Naive thymus-derived CD8-positive, alpha-beta T cell (primary cell): ENCODE measurements at places on chromosomes 16 and 17.
A peak's percentile ranks its signal among the peaks of the same experiment; 100 is the strongest.

GRCh38 chr17:15145621-15146020, 119.5 kb downstream of the PMP22 start:
- no peak for DNase-seq

DNA sequence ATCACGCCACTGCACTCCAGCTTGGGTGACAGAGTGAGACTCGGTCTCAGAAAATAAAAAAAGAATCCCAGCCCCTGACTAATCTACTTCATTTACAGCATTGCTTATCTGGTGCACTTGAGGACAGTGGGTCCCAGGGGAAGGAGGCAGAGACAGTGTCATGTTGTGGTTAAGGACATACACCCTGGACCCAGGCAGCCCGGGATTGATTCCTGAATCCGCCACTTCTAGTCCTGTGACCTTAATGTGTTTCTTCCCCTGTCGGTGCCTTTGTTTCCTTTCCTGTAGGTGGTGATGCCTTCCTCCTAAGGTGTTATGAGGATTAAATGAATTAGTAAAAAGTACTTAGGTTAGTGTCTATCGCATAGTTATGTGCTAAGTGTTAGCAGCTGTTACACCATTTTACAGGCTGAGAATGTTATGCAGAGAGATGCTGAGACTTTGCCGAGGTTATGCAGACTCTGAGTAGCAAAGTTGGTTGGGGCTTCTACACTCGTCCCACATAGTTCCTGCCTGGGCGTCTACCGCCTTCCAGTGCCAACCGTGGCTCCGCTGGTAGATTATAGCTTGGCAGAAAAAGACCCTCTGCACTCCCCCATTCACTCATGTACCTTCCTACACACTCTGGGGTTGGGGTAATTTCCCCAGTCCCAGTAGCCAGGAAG, 74.8 kb downstream of the RAB11FIP4 start:
- DNase-seq, result no peak

GRCh38 chr16:84036982-84037425, 5.6 kb downstream of the SLC38A8 start:
- DNase-seq, result no peak

- DNase-seq, result no peak
Observed at GRCh38 chr17:18944646-18945045, 7.3 kb upstream of the SLC5A10 start.

DNA sequence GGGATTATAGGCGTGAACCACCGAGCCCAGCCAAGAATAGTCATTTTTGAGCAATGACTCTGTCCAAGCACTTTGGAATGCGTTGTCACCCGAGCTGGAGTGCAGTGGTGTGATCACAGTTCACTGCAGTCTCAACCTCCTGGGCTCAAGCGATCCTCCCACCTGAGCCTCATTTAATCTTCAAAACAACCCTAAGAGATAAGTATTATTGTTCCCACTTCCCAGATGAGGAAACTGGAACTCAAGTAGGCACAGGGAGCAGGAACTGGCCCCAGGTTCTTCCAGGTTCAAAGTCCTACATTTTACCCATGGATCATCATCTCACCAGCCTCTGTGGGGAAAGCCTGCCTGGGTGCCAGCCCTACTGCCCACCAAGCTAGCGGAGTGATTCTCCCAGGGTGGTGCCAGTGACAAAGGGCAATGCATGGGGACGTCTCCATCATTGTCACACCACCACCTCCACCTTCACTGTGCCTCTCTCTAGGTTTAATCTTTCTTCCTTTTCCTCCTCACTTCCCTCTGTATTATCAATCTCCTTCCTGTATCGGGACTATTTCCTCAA, 11.3 kb upstream of the RNF157 start:
- DNase-seq, result no peak

GRCh38 chr17:18300725-18301480, 13.9 kb downstream of the TOP3A start:
- no peak for DNase-seq

- DNase-seq, result no peak
Observed at GRCh38 chr17:40306395-40306794, 2.6 kb upstream of the RARA start.

DNA sequence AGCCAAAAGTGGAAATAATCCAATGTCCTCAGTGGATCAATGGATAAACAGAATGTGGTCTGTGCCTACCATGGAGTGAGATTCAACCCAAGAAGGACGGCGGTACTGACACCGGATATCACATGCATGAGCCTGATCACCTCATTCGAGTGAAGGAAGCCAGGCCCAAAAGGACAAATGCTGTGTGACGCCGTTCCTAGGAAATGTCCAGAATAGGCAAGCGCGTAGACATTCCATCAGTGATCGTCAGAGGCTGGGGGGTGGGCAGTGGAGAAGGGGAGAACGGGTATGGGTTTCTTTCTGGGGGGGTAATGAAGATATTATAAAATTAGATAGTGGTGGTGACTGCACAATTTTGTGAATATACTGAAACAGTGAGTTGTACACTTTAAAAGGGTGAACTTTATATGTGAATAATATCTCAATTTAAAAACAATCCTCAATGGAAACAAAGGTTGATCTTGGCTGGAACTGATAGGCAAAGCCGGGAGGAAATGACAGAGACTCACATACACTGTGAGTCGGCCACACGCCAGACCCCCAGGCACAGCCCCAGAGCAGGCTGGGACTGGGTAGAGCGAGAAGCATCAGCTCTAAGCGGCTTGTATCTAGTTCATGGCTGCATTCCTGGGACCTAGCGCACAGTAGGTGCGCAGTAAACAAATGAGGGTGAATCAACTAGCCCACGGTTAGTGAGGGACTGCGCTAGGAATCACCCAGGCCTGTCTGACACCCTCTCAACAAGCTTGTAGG, 3.5 kb downstream of the DBNDD1 start:
- no peak for DNase-seq

DNA sequence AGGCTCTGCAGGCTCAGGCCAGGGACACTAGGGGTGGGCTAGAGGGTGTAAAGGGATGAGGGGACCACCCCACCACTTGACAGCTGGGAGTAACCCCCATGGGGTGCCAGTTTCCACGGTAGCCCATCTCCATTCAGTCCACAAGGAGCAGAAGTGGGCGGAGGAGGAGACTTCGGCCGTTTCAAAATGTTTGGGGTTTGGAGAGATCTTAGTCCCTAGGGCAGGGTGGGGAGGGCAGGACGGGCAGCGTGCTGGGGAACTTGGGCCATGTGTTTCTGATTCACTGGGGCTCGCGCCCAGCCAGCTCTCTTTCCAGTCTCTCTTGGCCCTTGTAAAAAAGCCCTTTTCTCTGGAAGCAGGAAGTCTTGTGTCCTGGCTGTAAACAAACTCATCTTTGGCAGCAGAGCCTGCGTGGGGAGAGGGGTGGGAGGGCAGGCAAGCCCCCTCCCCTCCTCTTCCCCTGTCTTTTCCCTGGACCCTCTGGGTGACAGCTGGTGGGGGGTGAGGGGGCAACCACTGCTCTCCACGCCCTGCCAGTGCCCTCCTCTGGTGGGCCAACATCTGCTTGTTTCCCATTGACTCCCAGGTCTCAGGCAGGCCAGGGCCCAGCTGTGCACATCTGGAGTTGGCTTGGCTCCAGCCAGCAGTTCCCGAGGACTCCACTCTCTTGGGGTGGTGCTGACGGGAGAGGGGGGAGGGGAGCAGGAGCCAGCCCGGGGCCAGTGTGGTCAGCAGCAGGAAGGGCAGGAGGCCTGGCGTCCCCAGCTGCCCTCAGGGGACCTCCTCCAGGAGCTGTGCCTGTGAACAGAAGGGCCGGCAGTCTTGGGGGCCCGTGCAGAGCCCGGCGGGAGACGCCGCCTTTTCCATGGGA, 8.1 kb downstream of the CYGB start:
- DNase-seq, result no peak

DNA sequence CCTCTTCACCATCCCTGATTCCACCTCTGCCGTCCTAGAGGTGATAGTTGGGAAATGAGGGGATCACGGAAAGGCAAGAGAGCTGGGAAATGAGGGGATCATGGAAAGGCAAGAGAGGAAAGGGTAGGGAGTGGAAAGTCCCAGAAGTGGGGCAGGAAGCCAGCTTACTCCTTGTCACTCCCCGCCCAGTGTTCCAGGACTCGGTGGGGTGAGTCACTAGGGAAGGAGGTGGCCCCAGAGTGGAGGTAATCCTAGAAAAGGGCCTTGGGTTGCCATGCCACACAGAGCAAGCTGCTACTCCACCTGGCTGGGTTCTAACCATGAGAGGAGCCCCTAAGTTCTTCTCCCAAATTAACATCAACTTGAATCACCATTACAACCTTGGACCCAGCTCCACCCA, 14.8 kb downstream of the ALOXE3 start:
- DNase-seq, result no peak

DNA sequence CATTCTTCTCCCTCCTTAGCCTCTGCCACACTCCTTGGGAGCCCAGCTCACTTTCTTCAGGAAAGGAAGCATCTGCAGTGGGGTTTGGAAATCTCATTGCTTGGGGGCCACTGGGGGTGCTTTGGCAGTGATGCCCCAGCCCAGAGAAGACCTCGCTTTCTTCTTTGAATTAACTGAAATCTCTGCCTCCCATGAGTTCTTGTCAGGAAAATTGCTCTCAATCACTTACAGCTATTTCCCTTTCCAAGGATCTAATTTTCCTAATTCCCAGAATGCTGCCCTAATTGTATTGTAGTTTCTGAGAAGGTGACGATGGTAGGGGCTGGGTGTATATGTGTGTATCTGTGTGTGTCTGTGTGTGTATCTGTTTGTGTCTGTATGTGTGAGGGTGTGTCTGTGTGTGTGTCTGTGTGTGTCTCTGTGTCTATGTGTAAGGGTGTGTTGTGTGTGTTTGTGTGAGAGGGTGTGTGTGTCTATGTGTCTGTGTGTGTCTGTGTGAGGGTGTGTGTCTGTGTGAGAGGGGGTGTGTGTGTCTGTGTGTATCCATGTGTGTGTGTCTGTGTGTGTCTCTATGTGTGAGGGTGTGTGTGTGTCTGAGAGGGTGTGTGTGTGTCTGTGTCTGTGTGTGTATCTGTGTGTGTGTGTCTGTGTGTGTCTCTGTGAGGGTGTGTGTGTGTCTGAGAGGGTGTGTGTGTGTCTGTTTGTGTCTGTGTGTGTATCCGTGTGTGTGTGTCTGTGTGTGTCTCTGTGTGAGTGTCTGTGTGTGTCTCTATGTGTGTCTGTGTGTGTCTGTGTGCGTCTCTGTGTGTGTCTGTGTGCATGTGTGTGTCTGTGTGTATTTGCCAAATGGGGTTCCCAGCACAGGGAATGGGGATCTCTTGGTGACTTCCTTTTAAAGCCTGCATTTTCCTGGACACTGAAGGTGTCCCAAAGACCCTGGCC, 83.5 kb upstream of the DNAJA2 start:
- no peak for DNase-seq

- peak; percentile 64 for DNase-seq
Observed at GRCh38 chr17:50213026-50214022, 11.9 kb upstream of the COL1A1 start.

DNA sequence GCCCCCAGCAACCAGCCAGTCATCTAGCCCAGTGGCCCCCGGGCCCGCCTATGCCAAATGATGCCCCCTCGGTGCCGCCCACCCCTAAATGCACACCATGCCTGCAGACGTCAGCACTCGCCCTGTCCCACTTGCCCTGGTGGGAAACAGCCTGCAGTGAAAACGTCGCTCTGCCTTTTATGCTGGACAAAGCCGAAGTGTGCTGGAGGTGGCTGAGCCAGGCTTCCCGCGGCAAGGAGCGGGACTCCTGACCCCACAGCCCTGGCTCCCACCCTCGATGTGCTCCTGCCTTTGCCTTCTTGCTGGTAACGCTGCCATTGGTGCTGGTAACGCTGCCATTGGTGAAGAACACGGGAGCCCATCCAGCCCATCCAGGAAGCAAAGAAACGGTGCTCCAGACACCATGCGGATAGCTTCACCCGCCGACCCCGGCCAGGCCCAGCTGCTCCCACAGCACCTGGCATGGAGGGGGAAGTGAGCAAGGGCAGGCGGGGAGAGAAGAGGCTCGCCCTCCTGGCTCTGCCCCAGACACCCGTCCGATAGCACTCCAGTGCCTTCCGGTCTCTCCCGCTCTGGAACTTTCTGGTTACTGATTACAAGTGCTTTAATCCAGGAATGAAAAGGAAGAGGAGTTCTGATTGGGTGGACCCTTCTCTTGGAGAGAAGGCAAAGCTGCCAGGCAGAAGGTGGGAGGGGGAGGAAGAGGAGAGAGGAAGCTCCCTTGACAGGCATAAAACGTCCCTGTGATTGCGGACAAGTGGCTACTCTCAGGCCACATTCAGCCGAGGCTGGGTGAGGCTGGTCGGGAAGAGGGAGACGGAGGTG, 4.0 kb upstream of the BAIAP2 start:
- DNase-seq, result no peak
